B cell (primary cell): ENCODE measurements at places on chromosomes 6 and 20.

DNA sequence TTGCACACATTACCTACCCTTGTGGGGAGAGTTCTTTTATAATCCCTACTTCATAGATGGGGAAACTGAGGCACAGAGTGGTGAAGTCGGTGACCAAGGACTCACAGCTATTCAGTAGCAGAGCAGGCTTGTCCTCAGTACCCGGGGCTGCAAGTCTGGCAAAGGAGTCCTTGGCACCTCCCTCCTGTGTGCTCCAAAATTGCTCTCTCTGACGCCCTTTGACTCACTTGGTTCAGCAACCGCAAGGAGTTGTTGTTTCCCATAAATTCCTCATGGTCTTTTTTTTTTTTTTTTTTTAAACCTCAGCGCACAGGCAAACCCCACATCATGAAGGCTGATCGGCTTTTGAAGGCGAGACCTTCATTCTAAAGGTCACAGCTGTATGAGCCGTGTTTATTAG is 143.2 kb downstream of the CEBPB start:
- no peak for DNase-seq

- no peak for DNase-seq
These were observed 258.0 kb downstream of the ATXN1 start for GRCh38 chr6:16503241-16503775.

DNA sequence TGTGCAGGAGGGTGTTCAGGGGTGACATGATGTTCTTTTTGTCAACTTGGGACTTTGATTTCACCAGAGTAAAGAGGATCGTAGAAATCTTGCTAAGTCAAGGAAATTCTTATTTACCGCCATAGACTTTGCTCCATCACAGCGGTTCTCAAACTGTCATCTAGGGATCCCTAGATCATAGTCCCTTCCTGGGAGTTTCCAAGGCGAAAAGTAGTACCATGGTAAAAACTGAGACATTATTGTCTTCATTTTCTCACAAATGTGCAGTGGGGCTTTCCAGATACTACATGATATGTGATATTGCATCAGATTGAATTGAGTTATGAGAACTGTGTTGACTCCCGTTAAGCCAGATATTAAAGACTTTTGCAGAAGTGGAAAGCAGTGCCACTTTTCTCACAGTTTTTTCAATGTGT is 79.7 kb downstream of the JARID2 start:
- no peak for DNase-seq

GRCh38 chr20:53750827-53751619 is 157.4 kb upstream of the ZNF217 start:
- peak; percentile 78 for DNase-seq

DNA sequence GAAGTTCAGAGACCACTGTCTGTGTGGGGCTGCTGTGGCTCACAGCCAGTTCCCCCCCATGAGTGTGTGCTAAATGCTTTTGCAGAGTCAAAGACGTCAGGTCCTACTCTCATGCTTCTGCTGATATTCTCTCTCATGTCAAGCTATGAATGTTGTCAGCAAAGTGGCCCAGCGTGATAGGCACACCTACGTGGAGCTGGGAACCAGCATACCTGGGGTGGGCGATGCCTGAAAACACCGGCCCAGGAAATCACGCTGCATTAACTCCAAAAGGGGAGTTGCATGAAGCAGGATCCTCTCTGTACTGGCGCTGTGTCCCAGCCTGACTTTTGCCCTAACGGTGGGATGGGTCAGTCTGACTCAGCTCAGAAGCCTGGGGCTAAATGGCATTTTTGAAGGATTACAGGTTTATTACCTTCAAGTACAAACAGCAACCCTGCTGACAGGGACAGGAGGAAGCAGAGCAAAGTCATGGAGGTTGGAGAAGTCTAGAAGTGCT is 9.0 kb upstream of the MRPS10 start:
- no peak for DNase-seq
